ENCODE measurements at places on chromosomes 7 and 10. TPM values are rescaled to one million over a fixed set of nuclear protein-coding genes. Genes with fewer than 3 reads are reported as not detected.

DNA sequence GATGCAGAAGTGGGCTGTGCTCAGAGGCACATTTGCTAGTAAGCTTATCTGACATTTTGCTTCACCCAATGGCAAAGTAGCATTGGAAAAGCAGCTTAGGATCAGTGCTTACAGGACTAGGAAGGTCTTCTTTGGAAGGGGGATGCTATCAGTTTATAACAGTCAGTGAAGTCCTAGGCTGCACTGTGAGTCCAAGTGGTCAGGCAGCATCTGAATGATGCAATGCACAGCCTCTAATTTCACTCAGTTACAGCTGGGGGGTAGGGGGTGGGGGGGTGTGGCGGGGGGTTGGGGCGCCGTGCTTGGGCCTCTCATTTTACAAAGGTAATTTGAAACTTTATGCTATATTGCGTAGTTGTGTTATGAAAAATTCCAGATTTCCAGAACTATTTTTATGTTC is 652.3 kb upstream of the MGMT start:
- no peak for DNase-seq

DNA sequence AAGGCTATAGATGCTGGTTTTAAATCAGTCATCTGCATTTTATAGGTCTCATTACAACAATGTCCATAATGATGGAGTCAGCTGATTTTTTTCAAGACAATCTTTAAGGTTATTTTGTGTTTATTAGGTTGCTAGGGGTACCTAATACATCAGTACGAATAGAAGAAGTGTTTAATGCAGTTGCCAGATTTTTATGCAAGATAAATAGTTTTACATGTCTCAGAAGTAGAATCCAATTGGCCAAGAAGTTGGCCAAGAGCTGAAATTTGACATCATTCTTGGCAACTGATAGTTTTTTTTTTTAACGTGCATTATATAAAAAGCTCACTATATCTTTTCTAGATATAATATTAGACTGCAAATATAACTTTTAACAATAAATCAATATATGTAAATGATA is 208.5 kb downstream of the TRIL start:
- no peak for DNase-seq

DNA sequence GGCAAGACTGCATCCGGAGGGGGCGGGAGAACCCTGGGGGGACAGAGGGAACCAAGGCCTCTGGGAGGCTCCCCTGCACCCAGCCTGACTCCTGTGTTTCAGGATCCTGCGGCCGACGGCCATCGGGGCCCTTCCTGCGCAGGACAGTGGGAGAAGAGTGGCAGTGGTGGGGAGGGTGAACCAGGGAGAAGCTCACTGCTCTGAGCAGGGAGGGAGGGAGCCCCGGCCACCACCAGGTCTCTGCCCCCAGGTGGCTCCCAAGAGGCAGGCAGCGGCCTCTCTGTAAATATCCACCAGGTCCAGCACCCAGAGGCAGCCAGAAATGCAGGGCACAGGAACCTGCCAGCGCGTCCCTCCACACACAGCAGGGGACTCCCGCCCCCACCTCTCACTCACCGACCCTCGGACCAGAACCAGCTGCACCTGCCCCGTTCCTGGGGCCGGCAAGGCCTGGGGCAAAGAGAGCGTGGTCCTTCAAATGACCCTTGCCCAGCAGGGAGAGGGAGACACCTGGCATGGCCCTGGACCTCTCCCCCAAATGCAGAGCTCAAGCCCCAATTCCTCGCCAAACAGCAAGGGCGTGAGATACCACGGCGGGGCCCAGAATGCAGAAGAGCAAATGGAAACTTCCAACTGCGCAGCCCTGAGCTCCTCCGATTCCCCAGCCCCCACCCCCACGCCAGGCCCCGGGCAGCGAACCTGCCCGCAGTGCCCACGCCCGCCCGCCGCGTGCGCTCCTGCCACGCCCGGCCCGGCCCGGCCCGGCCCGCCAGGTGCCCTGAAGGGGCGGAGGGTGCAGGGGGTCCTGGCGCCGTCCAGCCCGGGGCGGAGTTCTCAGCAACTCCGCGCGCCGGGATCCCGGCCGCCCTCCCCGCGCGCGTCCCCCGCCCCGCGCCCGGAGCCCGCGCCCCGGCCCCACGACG is 805 bp downstream of the RASGEF1A start:
- no peak for DNase-seq

- DNase-seq = no peak
These were observed 21.0 kb downstream of the OPTN start for GRCh38 chr10:13120786-13121499.

GRCh38 chr7:64887756-64888508 is 15.1 kb upstream of the ZNF273 start:
- DNase-seq = peak; percentile 42

DNA sequence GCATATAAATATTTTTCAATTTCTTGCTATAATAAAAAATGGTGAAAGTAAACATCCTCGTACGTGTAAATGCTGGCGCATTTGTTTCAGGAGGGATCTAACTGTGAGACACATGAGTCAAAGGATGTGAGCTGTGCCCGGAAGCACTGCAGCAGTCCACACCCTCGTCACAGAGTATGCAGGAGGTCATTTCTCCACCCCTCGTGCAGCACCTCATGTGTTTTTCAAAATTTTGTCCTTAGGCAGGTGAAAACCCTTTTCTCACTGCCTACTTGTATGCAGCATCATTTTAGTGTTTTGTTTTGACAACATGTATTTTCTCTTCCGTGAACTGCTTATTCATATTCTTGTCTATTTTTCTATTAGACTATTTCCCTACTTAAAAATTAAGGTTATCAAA is 162.7 kb downstream of the AVL9 start:
- peak; percentile 51 for DNase-seq

The FFAR4 gene
- total RNA-seq = 44.4 TPM
